Psoas muscle (tissue), 8 donors: ENCODE measurements at places on chromosomes 3 and 15.

- no peak overlapping the region for H3K27ac ChIP-seq
- no peak for DNase-seq
- H3K4me1 ChIP-seq: no peaks in the 10 kb centered on the region
- H3K4me3 ChIP-seq: no peak overlapping the region
- H3K27me3 ChIP-seq: no peaks in the 10 kb centered on the region
Measured at GRCh38 chr15:70521576-70522322, 241.6 kb downstream of the UACA start.

DNA sequence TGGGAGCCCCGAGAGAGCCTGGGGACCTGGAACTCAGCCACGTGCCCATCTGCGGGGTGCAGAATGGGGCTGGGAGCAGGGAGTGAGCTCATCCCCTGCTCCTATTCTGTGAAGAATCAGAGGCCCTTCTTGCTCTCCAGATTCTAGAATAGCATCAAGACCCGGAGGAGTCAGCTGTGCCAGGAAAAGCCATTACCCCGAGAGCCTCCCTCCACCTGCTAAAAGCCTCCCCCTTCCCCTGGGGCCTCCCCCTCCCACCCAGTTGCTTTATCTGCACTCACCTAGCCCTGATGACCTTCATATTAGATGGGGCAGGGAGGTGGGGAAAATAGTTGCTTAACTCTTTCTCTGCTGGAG lies 23.1 kb downstream of the CCDC33 start:
- no peak overlapping the region for H3K27ac ChIP-seq
- H3K36me3 ChIP-seq: no peaks in the 10 kb centered on the region
- peaks cover 8% of the 10 kb centered on the region for H3K27me3 ChIP-seq
- no peak overlapping the region for H3K4me3 ChIP-seq
- DNase-seq: no peak

GRCh38 chr3:46407970-46408369 lies 911 bp downstream of the CCRL2 start:
- peak; percentile 89 for DNase-seq
- peak overlapping the region; percentile 52 for H3K4me3 ChIP-seq
- peaks cover 22% of the 10 kb centered on the region for H3K4me1 ChIP-seq
- H3K27ac ChIP-seq: peak overlapping the region; percentile 73
- no peaks in the 10 kb centered on the region for H3K27me3 ChIP-seq
- H3K36me3 ChIP-seq: no peaks in the 10 kb centered on the region

DNA sequence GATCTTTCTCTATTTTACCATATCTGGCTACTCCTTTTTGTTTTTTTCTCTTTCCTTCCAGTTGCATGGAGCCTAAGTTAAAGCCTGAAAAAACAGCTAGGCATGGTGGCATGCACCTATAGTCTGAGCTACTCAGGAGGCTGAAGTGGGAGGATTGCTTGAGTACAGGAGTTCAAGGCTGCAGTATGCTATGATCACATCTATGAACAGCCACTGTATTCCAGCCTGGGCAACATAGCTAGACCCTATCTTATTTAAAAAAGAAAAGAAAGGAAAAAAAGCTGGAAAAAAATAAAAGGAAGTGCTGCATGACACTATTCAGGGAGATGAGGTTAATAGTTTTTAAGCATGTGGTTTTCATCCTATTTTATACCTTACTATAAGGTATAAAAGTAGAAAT lies 4.0 kb upstream of the SKIL start:
- no peaks in the 10 kb centered on the region for H3K27me3 ChIP-seq
- peaks cover 9% of the 10 kb centered on the region for H3K4me1 ChIP-seq
- no peaks in the 10 kb centered on the region for H3K36me3 ChIP-seq
- no peak overlapping the region for H3K4me3 ChIP-seq

DNA sequence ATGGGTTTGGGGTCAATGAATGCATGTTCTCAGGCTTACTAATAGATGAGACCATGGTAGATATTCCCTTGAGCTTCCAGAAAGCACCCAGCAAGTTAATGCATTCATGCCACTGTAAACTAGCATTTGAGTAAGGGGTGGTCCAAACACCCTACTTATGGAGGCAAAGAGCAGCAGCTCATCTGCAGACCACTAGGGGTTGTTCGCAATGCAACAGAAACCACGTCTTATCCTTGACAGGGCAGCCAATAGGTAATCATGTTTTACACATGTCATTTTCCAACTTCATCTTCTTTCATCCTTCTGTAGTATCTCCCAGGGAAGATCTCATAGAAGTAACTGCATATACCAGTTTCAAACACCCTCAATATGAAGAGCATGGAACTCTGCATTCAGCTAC lies 330.2 kb downstream of the RORA start:
- DNase-seq: no peak
- no peaks in the 10 kb centered on the region for H3K27me3 ChIP-seq
- H3K4me3 ChIP-seq: no peak overlapping the region
- H3K4me1 ChIP-seq: no peaks in the 10 kb centered on the region
- no peak overlapping the region for H3K27ac ChIP-seq
- no peaks in the 10 kb centered on the region for H3K36me3 ChIP-seq

DNA sequence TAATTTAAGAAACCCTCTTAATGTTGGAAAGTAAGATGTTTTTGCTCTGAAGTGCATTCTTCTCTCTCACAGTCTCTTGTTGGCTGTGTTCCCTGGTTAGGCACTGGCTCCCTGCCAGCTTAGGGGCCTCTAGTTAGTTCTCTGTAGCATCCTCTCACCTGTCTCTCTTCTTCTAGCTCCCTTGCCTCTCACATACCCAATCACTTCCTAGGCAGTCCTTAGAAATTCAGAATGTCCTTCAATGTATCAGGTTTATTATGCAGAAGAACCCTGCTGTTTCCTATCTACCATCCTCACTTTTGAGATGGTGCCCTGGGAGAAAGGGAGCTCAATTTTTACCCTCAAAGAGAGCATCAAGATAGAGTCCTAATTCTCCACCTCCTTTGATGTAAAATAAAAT lies 36.2 kb upstream of the CPNE4 start:
- H3K27me3 ChIP-seq: no peaks in the 10 kb centered on the region
- no peaks in the 10 kb centered on the region for H3K4me1 ChIP-seq
- no peaks in the 10 kb centered on the region for H3K36me3 ChIP-seq
- H3K27ac ChIP-seq: no peak overlapping the region
- DNase-seq: no peak
- no peak overlapping the region for H3K4me3 ChIP-seq
